ENCODE measurements at places on chromosomes 12 and 14. TPM values are rescaled to one million over a fixed set of nuclear protein-coding genes. Genes with fewer than 3 reads are reported as not detected.

Gene KRT5
- not detected for total RNA-seq

Gene RFLNA
- 1.2 TPM for total RNA-seq

Gene ERP29
- 178 TPM for total RNA-seq

Gene ASB2
- total RNA-seq: 0.36 TPM

Gene INSM2
- 0.45 TPM for total RNA-seq

Gene IL26
- total RNA-seq: not detected

Gene MAP3K12
- 8.1 TPM for total RNA-seq

Gene ACOT6
- total RNA-seq: 0.27 TPM

Gene FSCB
- not detected for total RNA-seq

Gene PTHLH
- not detected for total RNA-seq

Gene DHRS2
- total RNA-seq: 0.50 TPM

Gene KRT74
- total RNA-seq: not detected

Gene RND1
- 10.7 TPM for total RNA-seq

DNA sequence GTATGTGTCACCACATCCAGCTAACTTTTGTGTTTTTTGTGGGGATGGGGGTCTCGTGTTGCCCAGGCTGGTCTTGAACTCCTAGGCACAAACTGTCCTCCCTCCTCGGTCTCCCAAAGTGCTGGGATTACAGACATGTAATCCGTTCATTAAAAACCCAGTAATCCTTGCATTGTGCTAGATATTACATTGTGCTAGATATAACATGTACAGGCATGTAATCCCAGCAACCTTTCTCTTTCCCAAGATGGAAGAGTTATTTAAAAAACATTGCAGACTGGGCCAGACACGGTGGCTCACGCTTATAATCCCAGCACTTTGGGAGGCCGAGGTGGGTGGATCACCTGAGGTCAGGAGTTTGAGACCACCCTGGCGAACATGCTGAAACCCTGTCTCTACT is 19.7 kb downstream of the ELK3 start:
- H3K27ac ChIP-seq: no peak overlapping the region
- no peaks in the 10 kb centered on the region for H3K36me3 ChIP-seq
- no peaks in the 10 kb centered on the region for H3K27me3 ChIP-seq
- H3K4me1 ChIP-seq: no peaks in the 10 kb centered on the region

DNA sequence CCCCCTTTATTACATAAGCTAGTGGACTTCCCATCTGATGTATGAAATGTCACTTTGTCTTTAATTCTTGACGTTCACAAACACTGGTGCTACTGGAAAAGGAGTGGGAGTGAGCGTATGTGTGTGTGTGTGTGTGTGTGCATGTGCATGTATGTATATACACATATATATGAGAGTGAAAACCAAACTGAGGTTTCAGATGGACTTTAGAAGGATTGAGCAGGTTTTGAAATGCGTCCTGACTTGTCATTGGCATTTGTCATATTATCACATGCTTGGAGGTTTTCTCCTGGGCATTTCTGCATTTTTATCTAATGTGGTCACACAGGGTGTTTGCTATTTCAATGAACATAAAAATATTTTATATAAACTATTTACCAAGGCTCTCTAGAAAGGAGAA is 1085.9 kb downstream of the BCL11B start:
- no peaks in the 10 kb centered on the region for H3K27me3 ChIP-seq
- H3K36me3 ChIP-seq: no peaks in the 10 kb centered on the region
- no peaks in the 10 kb centered on the region for H3K4me1 ChIP-seq
- DNase-seq: no peak
- no peak overlapping the region for H3K4me3 ChIP-seq

DNA sequence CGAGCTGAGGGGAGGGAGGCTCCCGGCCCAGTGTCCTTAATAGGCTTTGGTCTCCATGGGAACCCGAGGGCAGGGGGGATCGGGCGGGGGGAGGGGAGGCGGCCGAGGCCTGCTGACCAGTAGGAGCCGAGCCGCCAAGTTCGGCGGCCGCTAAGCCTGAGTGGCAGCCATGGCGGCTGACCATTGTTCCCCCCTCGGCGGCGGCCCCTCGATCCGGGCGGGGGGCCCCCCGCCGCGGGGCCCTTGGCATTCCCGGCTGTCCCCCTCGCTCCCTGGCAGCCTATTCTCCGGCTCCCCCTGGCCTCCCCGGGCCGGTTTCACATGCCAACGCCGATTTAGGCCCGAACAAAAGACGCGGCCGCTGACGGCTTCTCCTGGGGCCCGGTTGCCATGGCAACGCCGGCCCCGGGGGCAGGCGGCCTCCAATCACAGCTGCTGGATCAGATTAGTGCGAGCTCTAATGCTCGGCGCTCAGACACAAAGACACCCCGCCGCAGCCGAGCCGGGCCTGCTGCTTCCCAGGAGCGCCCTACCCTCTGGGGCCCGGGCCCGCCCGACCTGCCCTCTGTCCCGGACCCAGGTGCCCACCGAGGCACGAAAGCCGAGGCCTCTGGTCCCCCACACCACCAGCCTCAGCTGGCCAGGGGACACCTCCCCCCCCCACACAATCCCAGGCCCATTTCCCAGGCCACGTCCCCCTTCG is 7.3 kb downstream of the MSI1 start:
- H3K4me3 ChIP-seq: peak overlapping the region; percentile 47
- peaks cover 85% of the 10 kb centered on the region for H3K36me3 ChIP-seq
- peaks cover 35% of the 10 kb centered on the region for H3K4me1 ChIP-seq

GRCh38 chr14:63487724-63488123 is 55.5 kb downstream of the PPP2R5E start:
- no peaks in the 10 kb centered on the region for H3K27me3 ChIP-seq
- no peak for DNase-seq
- no peaks in the 10 kb centered on the region for H3K36me3 ChIP-seq
- H3K27ac ChIP-seq: no peak overlapping the region
- H3K4me3 ChIP-seq: no peak overlapping the region
- no peaks in the 10 kb centered on the region for H3K4me1 ChIP-seq

DNA sequence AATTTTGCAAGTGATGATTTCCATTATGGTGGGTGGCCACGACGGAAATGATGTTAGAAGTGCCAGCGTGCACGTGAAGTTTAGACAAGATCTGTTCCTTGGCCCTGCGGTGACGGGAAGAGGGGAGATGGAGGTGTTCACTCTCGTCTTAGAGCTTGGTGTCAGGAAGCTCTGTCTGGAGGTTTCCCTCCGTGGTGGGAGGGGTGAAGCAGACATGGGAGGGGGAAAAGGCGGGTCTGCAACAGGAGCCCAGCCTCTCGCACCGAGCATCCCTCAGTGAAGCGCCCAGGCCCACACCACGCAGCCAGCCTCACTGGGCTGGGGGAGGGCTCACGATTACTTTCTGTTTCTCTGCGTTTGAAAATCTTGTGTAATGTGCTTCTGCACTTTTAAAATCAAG is 26.3 kb downstream of the EML1 start:
- no peak overlapping the region for H3K4me3 ChIP-seq
- H3K27me3 ChIP-seq: no peaks in the 10 kb centered on the region
- no peaks in the 10 kb centered on the region for H3K4me1 ChIP-seq
- no peak overlapping the region for H3K27ac ChIP-seq
- peaks cover 4% of the 10 kb centered on the region for H3K36me3 ChIP-seq
- DNase-seq: peak; percentile 66

- DNase-seq: no peak
- H3K4me3 ChIP-seq: no peak overlapping the region
- no peaks in the 10 kb centered on the region for H3K4me1 ChIP-seq
Observed at GRCh38 chr12:47351526-47351925, 271.8 kb upstream of the AMIGO2 start.

DNA sequence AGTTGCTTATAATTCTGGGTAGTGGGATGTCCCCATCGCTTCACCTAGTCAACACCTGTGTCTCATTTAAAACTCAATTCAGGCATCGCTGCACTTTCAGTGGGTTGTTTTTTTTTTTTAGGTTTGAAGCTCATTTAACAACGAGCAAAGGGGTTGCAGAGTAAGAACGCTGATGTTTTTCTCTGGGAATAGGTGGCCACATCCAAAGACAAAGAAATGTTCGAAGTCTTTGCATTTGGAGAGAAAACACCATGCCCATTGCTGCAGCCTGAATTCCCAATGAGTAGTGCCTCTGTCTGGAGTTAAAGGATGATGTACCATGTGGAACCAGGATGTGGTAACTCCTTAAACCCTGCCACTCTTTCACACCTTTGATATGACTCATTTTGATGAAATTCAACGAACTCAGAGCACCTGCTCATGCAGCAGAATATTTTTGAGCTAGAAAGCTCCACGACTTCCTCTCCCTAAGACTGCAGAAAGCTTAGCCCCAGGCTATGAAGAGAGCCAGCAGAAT is 35.1 kb upstream of the BATF start:
- no peak overlapping the region for H3K27ac ChIP-seq
- no peak for DNase-seq
- H3K4me3 ChIP-seq: no peak overlapping the region
- no peaks in the 10 kb centered on the region for H3K4me1 ChIP-seq
- no peaks in the 10 kb centered on the region for H3K27me3 ChIP-seq

DNA sequence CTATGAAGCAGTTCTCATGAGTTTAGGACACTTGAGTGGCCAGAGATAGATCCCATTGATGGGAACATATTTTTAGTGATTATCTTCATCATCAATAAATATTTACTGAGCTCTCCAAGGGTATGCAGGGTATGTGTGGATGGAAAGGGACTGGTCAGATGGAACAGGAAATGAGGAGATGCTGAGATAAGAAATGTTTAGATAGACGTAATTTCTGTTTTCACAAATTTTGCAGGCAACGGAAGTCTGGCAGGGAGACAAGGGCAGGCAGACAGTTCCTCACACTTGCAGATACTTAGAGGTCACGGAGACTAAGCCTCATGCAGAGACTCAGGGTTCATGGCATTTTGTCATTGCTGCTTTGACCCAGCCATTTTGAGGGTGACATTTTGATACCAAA is 24.3 kb downstream of the BCL2L14 start:
- H3K4me1 ChIP-seq: no peaks in the 10 kb centered on the region
- H3K27me3 ChIP-seq: no peaks in the 10 kb centered on the region
- H3K27ac ChIP-seq: no peak overlapping the region
- H3K36me3 ChIP-seq: peaks cover 5% of the 10 kb centered on the region

GRCh38 chr12:124774462-124775167 is 89.0 kb downstream of the SCARB1 start:
- no peaks in the 10 kb centered on the region for H3K36me3 ChIP-seq
- peaks cover 5% of the 10 kb centered on the region for H3K4me1 ChIP-seq
- H3K27me3 ChIP-seq: no peaks in the 10 kb centered on the region

GRCh38 chr12:115000038-115000437 is 316.1 kb upstream of the TBX3 start:
- no peak overlapping the region for H3K27ac ChIP-seq
- no peak for DNase-seq
- H3K4me3 ChIP-seq: no peak overlapping the region
- H3K4me1 ChIP-seq: no peaks in the 10 kb centered on the region

GRCh38 chr12:29662734-29663323 is 120.9 kb downstream of the TMTC1 start:
- no peak for DNase-seq
- no peaks in the 10 kb centered on the region for H3K36me3 ChIP-seq
- H3K27me3 ChIP-seq: no peaks in the 10 kb centered on the region
- H3K27ac ChIP-seq: no peak overlapping the region
- no peaks in the 10 kb centered on the region for H3K4me1 ChIP-seq

- peak; percentile 73 for DNase-seq
- peaks cover 23% of the 10 kb centered on the region for H3K4me1 ChIP-seq
- H3K27me3 ChIP-seq: no peaks in the 10 kb centered on the region
- no peaks in the 10 kb centered on the region for H3K36me3 ChIP-seq
Observed at GRCh38 chr14:95255013-95255412, 64.7 kb downstream of the CLMN start.

- no peaks in the 10 kb centered on the region for H3K36me3 ChIP-seq
- no peaks in the 10 kb centered on the region for H3K4me1 ChIP-seq
- no peak overlapping the region for H3K4me3 ChIP-seq
- no peak overlapping the region for H3K27ac ChIP-seq
- DNase-seq: no peak
- no peaks in the 10 kb centered on the region for H3K27me3 ChIP-seq
Observed at GRCh38 chr12:91574391-91574790, 391.8 kb upstream of the DCN start.

- no peaks in the 10 kb centered on the region for H3K27me3 ChIP-seq
- peaks cover 36% of the 10 kb centered on the region for H3K36me3 ChIP-seq
- no peak for DNase-seq
Observed at GRCh38 chr12:538731-539539, 79.2 kb downstream of the B4GALNT3 start.

DNA sequence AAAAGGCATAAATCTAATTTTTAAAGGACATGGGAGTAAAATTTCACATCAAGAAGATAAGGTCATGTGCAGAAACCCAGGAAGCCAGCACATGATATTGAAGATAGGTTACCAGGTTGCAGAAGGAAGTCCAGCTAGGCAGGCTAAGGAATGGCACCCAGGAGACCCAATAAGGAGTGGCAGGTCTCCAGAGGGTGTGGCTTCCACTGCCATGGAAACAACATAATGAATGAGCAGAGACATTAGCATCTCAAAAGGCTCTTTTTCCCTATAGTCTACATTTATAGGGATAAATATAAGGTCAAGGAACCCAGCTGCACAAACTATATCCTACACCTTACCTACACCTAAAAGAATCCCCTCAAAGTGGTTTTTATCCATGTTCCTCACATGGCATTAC is 275.9 kb downstream of the RPS29 start:
- DNase-seq: peak; percentile 63
- H3K4me1 ChIP-seq: no peaks in the 10 kb centered on the region
- no peaks in the 10 kb centered on the region for H3K36me3 ChIP-seq
- H3K4me3 ChIP-seq: no peak overlapping the region
- H3K27ac ChIP-seq: no peak overlapping the region

- no peak for DNase-seq
- H3K27ac ChIP-seq: no peak overlapping the region
Observed at GRCh38 chr12:1439687-1440086, 154.7 kb downstream of the FBXL14 start.

GRCh38 chr14:99681101-99681831 is 2.8 kb upstream of the CYP46A1 start:
- H3K4me3 ChIP-seq: no peak overlapping the region
- H3K36me3 ChIP-seq: no peaks in the 10 kb centered on the region
- peak; percentile 41 for DNase-seq
- H3K27me3 ChIP-seq: peaks cover 10% of the 10 kb centered on the region
- H3K4me1 ChIP-seq: peaks cover 3% of the 10 kb centered on the region

GRCh38 chr14:92549859-92550230 is 36.3 kb downstream of the RIN3 start:
- DNase-seq: no peak
- H3K36me3 ChIP-seq: no peaks in the 10 kb centered on the region
- H3K4me1 ChIP-seq: no peaks in the 10 kb centered on the region

- no peaks in the 10 kb centered on the region for H3K27me3 ChIP-seq
- no peaks in the 10 kb centered on the region for H3K4me1 ChIP-seq
- no peaks in the 10 kb centered on the region for H3K36me3 ChIP-seq
- H3K4me3 ChIP-seq: no peak overlapping the region
- no peak for DNase-seq
Observed at GRCh38 chr12:116855744-116856470, 25.3 kb downstream of the HRK start.

GRCh38 chr12:103807561-103808238 is 33.3 kb downstream of the NT5DC3 start:
- H3K4me1 ChIP-seq: no peaks in the 10 kb centered on the region
- no peak overlapping the region for H3K4me3 ChIP-seq
- H3K36me3 ChIP-seq: peaks cover 68% of the 10 kb centered on the region
- no peak overlapping the region for H3K27ac ChIP-seq
- no peaks in the 10 kb centered on the region for H3K27me3 ChIP-seq
- peak; percentile 39 for DNase-seq

GRCh38 chr14:23727566-23728335 is 91.6 kb downstream of the DHRS2 start:
- H3K36me3 ChIP-seq: no peaks in the 10 kb centered on the region
- H3K4me3 ChIP-seq: no peak overlapping the region
- DNase-seq: peak; percentile 69
- no peaks in the 10 kb centered on the region for H3K27me3 ChIP-seq

Data from endodermal cell (in vitro differentiated cells).